ENCODE measurements at places on chromosomes 12 and 14. TPM values are rescaled to one million over a fixed set of nuclear protein-coding genes. Genes with fewer than 3 reads are reported as not detected.

MTRFR gene
- polyA plus RNA-seq, result 8.4 TPM

SLC10A1 gene
- polyA plus RNA-seq, result not detected

TMBIM6 gene
- polyA plus RNA-seq, result 197 TPM

SLC48A1 gene
- 12.4 TPM for polyA plus RNA-seq

AGAP2 gene
- polyA plus RNA-seq, result 3.0 TPM

TSPAN19 gene
- polyA plus RNA-seq, result 0.38 TPM

TRMT61A gene
- 16.1 TPM for polyA plus RNA-seq

LTB4R2 gene
- 0.73 TPM for polyA plus RNA-seq

DCN gene
- polyA plus RNA-seq, result 41.1 TPM

- no peaks in the 10 kb centered on the region for H3K36me3 ChIP-seq
- no peak overlapping the region for H3K27ac ChIP-seq
- H3K4me3 ChIP-seq, result no peak overlapping the region
- no peaks in the 10 kb centered on the region for H3K27me3 ChIP-seq
- no peaks in the 10 kb centered on the region for H3K4me1 ChIP-seq
- DNase-seq, result no peak
These were observed 36.8 kb downstream of the RAB35 start for GRCh38 chr12:120079411-120080400.

DNA sequence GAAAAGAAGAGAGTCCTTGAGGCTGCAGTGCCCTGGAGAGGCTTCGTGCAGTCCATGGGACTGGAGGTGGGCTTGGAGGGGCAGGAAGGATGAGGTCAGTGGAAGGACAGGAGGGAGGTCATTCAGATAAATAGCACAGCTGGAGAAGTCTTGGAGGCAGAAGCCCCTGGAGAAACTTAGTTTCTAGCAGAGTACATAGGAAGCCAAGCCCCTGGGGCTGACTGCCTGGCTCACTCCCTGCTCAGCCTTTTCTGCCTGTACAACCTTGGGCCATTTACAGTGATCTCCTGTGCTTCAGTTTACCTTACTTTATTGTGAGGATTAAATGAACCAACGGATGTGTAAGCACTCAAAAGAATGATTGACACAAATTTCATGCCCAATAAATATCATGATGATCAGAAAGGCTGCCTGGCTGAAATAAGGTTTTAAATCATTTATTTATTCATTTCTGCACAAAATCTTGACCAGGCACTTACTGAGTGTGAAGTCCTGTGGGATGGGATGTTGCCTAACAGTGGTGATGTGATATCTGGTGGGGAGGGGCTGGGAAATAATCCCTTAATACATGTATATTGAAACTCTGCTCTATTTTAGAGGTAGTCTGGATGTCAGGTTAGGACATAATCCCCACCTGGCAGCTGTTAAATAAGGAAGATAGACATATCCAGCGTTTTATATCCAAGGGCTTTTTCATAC lies 54.3 kb downstream of the PLEKHG7 start:
- no peak overlapping the region for H3K27ac ChIP-seq
- no peaks in the 10 kb centered on the region for H3K36me3 ChIP-seq
- no peaks in the 10 kb centered on the region for H3K27me3 ChIP-seq
- no peak overlapping the region for H3K4me3 ChIP-seq

GRCh38 chr12:51923506-51924365 lies 16.4 kb downstream of the ACVRL1 start:
- H3K27ac ChIP-seq, result peak overlapping the region; percentile 35
- no peak for DNase-seq
- no peak overlapping the region for H3K4me3 ChIP-seq
- no peaks in the 10 kb centered on the region for H3K36me3 ChIP-seq

DNA sequence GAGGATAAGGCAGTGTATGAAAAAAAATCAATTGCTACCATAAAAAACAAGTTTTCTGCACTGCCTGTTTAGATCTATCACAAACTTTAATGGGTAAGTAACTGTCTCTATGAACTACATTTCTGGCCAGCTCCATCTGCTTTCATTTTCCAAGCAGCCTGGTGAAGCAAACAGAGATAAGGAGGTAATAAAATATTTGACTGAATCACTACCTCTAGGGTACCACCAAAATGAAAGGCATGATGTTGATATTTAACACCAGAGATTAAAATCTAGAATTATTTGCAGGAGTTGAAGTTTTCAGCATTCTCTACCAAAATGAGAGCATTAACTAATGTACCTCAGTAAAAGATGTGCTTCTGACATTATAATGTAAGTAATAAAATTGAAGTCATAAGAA lies 863.5 kb upstream of the MGAT4C start:
- no peak overlapping the region for H3K4me3 ChIP-seq
- no peaks in the 10 kb centered on the region for H3K27me3 ChIP-seq
- no peaks in the 10 kb centered on the region for H3K4me1 ChIP-seq
- no peaks in the 10 kb centered on the region for H3K36me3 ChIP-seq
- no peak for DNase-seq

GRCh38 chr12:57027011-57027804 lies 10.9 kb upstream of the TAC3 start:
- no peak overlapping the region for H3K27ac ChIP-seq
- H3K36me3 ChIP-seq, result no peaks in the 10 kb centered on the region
- DNase-seq, result no peak
- no peaks in the 10 kb centered on the region for H3K4me1 ChIP-seq
- H3K27me3 ChIP-seq, result no peaks in the 10 kb centered on the region

- H3K36me3 ChIP-seq, result no peaks in the 10 kb centered on the region
- no peaks in the 10 kb centered on the region for H3K27me3 ChIP-seq
- DNase-seq, result no peak
- no peak overlapping the region for H3K27ac ChIP-seq
- no peak overlapping the region for H3K4me3 ChIP-seq
- H3K4me1 ChIP-seq, result no peaks in the 10 kb centered on the region
These were observed 165.4 kb upstream of the SSTR1 start for GRCh38 chr14:38042322-38042721.

- H3K36me3 ChIP-seq, result no peaks in the 10 kb centered on the region
- H3K4me3 ChIP-seq, result no peak overlapping the region
- H3K27me3 ChIP-seq, result no peaks in the 10 kb centered on the region
These were observed 73.9 kb downstream of the SPPL3 start for GRCh38 chr12:120830052-120830940.

DNA sequence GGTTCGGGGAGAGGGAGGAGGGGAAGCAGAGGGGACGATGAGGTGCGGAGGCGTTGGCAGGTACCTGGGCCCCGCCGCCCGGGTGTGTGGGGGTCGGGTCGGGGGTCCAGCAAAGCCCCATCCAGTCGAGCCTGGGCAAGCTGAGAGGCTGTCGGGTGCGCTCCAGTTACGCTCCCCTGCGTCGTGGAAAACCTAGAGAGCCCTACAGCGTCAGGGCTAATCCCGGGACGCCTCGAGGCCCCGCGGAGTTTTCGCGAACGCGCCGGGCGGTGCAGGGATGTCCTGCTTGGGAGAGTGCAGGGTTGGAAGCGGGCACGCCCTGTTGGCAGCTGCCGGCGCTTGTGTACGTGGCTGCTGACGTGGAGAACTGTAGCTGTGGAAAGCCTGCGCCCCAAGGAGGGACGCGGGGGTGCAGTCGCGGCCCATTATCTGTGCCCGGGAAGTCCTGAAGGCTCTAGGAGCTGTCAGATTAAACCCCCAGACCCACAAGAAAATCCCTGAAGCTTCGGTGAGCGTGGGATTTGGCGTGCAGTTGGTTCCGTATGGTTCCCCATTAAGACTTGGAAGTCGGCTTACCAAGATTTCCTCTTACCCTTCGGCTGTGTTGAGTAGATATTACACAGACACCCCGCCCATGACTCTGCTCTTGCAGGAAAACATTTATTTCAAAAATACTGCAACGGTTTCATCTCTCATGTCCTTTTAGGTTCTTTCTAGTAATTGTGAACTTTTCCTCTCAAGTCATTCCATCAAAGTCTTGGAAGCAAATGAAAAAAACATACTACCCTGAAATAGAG lies 11.3 kb upstream of the SLC38A2 start:
- peak; percentile 88 for DNase-seq
- peak overlapping the region; percentile 70 for H3K4me3 ChIP-seq
- no peaks in the 10 kb centered on the region for H3K36me3 ChIP-seq
- H3K4me1 ChIP-seq, result peaks cover 33% of the 10 kb centered on the region

GRCh38 chr12:12138203-12139154 lies 67.7 kb downstream of the BCL2L14 start:
- DNase-seq, result no peak
- no peak overlapping the region for H3K27ac ChIP-seq
- H3K4me1 ChIP-seq, result no peaks in the 10 kb centered on the region
- H3K36me3 ChIP-seq, result no peaks in the 10 kb centered on the region
- no peak overlapping the region for H3K4me3 ChIP-seq

- H3K27me3 ChIP-seq, result no peaks in the 10 kb centered on the region
- H3K4me3 ChIP-seq, result no peak overlapping the region
- peak overlapping the region; percentile 38 for H3K27ac ChIP-seq
These were observed 82.6 kb upstream of the GTF2A1 start for GRCh38 chr14:81303258-81303935.

GRCh38 chr14:96088074-96088473 lies 48.9 kb downstream of the C14orf132 start:
- H3K4me1 ChIP-seq, result no peaks in the 10 kb centered on the region
- no peak for DNase-seq
- H3K36me3 ChIP-seq, result no peaks in the 10 kb centered on the region
